ENCODE measurements at places on chromosomes 7 and 10. TPM values are rescaled to one million over a fixed set of nuclear protein-coding genes. Genes with fewer than 3 reads are reported as not detected.
A peak's percentile ranks its signal among the peaks of the same experiment; 100 is the strongest.

DNA sequence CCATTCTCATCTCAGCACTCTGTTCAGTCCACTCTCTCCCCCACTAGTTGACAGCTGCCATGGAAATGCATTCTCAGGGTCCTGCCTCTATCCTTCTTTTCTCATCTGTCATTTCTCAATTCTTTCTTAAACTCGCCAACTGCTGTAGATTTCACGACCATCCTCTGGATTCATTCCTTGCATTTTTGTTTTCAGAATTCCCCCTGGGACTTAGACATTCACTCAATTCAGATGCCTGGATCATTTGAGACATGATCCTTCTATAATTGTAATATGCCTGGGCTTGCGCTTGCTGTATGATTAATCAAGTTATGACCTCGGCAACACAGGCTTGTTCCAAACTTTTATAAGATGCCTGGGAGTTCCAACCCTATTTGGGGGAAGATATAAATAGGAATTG is 104.5 kb downstream of the RAB11FIP2 start:
- DNase-seq, result no peak

GRCh38 chr7:13312307-13312706 is 624.9 kb downstream of the ARL4A start:
- DNase-seq, result no peak

DNA sequence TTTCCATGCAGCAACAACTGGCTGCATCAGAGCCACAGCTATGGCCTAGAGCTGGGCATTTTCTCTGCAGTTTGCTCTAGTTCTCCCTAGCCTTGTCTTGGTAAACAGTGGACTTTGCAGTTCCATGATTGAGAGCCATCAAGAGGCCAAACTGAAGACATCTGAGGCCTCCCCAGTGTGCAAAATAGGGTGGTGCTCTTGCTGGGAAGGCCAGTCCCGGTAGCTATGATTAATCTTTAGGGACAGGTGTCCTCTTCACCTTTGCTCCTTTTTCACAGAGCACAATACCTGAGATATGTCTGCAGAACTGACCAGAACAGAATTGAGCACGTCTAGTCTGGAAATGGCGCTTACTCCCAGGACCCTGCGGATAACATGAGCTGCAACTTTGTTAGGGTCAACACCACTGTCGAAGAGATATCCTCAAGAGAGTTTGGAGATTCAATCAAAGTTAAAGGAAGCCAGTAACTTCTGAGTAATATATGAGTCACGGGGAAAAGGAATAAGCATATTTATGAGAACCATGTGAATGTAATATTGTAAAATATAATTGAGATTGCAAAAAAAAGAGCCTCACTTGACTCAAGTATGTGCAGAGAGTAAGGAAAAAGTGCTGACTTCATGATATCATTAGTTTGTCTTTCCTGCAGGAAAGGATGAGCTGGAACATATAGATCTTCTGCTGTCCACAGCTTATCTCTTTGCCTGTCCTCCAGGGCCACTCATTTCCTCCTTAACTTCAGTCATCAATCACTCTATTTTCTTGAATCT is 76.7 kb downstream of the ANK3 start:
- no peak for DNase-seq

DNA sequence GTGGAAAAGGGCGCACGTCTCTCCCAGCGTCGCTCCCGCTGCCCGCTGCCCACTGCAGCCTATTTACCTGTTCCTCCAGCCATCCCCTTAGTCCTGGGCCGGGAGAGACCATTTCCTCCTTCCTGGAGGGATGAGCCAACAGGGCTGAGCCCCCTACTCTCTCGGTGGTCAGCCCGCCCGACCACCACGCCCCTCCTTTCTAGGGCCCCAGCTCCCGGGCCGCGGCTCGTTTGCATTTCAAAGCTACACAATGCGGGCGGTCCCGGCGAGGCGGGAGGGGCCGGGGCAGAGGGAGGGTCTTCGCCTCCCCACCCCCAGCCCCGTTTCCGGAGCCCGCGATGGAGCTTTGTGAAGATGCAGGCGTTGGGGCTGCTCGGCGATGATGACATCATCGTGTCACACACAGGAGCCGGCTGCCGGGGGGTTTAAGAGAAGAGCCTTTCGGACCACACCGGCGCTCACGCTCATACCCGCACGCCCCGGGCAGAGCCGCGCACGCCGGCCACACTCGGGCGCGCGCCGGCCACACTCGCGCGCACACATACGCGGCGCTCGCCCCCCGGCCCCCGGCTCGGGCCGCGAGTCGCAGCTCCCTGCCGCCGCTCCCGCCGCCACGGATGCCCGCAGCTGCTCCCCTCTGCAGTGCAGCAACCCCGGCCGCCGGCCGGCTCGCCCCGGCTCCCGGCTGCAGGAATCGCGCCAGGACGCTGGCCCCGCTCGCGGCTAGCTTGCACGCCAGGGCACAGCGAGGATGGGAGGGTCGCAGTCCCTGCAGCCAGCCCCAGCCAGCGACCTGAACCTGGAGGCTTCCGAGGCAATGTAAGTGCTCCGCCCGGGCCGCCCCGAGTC is 107.7 kb upstream of the BTBD16 start:
- no peak for DNase-seq

GRCh38 chr7:2008101-2008935 is 224.4 kb downstream of the MAD1L1 start:
- no peak for DNase-seq

- no peak for DNase-seq
Observed at GRCh38 chr7:913736-914520, 37.6 kb downstream of the GET4 start.

DNA sequence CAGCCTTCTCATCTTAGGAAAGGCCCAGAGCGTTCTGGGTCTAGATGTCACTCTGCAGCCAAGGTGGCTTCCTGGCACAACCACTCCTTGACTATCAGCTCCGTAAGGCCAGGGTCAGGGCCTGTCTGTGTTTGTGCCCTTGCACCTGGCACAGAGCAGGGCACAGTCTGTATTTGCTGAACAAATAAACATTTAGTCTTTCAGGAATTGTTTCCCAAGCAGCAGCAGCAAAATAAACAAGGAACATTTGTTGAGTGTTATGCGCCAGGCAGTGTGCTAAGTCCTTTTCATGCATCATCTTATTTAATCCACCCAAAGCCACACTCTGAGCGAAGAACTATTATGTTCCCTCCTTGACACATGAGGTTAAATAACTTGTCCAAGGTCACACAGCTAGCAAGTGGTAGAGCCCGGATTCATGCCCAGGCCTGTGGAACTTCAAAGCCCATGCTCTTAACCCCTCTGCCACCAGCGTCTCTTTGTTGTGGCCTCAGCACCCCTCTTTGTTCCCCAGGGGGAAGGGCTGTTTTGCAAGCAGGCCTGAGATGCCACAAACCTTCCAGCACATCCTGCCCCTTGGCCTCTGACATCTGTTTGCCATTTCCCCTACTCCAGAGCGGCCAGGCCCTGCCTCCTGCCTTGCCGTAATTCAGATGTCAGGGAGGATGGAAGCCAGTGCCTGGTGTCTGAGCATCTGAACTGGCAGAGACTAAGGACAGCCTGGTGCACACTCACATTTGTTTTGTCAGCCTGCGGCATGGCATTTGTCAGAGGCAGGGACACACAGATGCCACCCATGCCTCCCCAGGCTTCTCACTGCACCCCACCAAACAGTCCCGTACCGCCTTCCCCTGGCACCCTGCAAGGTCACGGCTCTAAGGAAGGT is 325.8 kb upstream of the ZMIZ1 start:
- no peak for DNase-seq

- no peak for DNase-seq
Observed at GRCh38 chr7:376306-377079, 86.5 kb downstream of the FOXL3 start.

GRCh38 chr10:112732277-112732921 is 217.6 kb upstream of the TCF7L2 start:
- no peak for DNase-seq

DNA sequence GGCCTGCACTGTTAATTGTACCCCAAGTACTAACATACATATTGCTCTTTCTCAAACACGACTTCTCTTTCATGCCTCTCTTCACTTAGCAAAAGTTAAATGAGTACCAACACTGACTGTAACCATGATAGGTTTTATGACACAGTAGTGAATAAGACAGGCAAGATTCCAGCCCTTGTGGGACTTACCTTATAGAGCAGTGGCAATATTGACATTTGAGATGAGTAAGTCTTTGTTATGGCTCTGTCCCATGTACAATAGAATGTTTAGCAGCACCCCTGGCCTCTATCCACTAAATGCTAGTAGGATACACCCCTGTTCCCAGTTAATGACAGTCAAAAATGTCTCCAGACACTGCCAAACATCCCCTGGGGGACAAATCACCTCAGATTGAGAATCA is 11.9 kb upstream of the COL1A2 start:
- no peak for DNase-seq

DNA sequence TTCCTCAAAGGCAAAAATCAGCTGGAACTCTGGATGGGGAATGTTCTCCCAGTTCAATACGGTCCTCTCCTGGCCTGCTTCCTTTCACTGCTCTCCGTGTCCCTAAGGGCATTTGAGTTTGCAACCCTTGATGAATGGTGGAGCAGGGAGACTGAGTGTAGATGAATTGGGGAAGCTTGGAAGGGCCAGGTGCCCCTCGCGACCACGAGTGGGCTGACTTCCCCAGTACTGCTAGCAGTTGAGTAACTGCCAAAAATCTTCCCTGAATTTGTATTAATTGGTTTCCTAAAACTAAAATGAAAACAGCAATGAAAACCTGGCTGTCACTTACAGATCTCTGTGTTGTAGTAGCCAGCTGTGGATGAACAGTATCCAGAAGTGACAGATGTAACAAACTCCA is 13.6 kb downstream of the IRF5 start:
- no peak for DNase-seq

- peak; percentile 81 for DNase-seq
Observed at GRCh38 chr10:97542169-97543024, 30.2 kb upstream of the ANKRD2 start.

Gene IL6
- polyA plus RNA-seq, result 18.4 TPM

Gene SLC18A3
- not detected for polyA plus RNA-seq

Gene CTNNA3
- polyA plus RNA-seq, result 0.21 TPM

Gene LBX1
- polyA plus RNA-seq, result not detected

Gene TBATA
- polyA plus RNA-seq, result not detected

Gene LIPJ
- polyA plus RNA-seq, result not detected

Measured in AG04450 (cell line).